ENCODE measurements at places on chromosomes 7 and 10.
A peak's percentile ranks its signal among the peaks of the same experiment; 100 is the strongest.

DNA sequence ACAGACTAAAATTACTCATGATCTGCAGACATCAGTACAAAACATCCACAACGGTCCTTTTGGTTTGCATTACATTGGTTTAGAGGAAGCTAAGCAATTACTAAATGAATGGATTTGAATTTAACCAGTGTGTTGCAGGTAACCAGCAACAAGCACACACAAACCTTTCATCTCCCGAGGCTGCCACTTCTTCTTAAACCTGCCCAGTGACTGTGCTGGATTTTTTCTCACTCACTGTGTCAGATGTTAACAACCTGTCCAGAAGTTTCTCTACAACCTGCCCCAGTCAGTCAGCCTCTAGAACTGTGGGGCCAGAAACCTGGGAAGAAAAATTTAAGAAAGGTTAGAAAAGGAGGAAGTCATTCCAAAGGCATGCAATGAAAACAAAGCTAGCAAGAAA lies 2.4 kb upstream of the MEOX2 start:
- no peak for DNase-seq

- DNase-seq, result no peak
Measured at GRCh38 chr7:12553416-12553815, 17.1 kb upstream of the SCIN start.

- no peak for DNase-seq
Measured at GRCh38 chr10:77072361-77072835, 565.2 kb downstream of the KCNMA1 start.

DNA sequence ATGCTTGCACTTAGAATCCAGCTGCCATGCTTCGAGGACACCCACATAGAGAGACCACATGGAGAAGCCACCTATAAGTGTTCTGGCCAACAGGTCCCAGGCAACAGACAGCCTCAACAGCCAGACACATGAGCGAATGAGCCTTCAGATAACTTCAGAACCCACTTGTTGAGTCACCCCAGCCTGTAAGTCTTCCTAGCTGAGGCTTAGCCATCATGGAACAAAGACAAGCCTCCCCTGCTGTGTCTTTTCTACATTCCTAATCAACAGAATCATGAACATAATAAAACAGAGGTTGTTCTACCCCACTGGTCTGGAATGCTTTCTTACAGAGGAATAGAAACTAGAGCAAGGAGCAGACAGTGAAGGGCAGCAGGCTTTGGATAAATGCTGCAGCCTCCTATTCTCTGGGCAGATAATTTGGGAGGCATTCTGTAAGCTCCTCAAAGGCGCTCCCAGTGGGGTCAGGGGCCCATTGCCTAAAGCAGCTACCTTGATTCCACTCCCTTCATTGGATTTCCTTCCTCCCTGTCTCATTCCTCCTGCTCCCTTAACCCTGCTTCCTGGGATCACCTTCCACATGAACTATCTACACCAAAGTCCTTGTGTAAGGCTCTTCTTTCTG lies 4.6 kb downstream of the TLL2 start:
- no peak for DNase-seq

DNA sequence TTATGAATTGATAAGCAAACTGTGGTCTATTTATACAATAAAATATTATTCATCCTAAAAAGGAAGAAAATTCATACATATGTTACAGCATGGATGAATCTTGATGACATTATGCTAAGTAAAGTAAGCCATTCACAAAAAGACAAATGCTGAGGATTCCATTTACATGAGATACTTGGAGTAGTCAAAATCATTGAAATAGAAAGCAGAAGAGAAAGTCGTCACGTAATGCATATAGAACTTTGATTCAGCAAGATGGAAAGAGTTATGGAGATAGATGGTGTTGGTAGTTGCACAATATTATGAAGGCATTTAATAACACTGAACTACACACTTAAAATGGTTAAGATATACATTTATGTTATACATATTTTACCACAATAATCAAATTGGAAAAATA lies 309.7 kb upstream of the KLF6 start:
- no peak for DNase-seq

DNA sequence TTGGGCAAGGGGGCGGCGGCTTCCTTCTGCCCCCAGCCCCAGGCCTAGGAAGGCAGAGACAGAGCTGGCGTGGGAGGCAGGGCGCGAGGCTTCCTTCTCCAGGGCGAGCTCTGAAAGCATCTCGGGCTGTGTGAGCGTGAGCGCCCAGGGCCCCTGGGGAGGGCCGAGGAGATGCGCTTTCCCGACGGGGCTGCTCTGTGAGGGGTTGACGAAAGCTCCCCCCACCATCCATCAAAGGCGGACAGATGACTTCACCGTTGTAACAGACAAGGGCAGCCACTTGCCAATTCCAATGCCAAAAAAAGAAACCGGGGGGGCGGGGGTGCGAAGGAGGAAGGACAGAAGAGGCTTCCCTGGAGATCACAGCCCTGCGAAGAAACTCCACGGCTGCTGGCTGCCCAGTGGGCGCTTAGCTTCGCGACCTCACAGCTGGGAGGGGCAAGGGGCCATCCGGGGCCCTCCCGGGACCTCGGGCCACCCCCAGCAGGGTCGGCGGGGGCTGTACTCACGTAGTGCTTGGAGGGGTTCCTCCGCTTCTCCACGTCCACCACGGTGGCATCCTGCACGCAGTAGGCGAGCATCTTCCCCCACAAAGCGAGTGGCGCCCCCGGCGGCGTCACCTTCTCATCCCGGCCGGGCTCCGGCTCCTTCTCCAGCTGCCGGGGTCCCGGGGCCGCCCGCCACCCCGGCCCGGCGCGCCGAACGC lies 537 bp downstream of the SH3PXD2A start:
- DNase-seq, result peak; percentile 40

DNA sequence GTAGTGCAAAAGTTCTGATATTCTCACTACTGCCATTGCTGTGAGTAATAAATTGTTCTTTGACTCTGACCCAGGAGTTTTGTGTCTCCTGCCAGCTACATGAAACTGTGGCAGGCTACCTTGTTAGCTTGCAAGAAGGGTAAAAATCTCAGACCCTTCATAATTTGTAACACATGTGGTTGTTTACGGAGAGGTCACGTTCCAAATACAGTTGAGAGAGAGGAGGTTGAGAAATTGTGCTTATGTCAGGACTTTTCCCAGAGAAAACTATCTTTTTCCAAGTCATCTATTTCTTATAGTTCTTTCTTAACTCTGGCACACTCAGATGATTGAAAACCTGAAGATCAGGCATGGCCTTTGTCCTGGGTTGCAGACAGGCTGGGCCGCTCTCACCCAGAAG lies 114.4 kb upstream of the SVIL start:
- DNase-seq, result no peak

GRCh38 chr7:74027683-74028320 lies at the start of gene ELN:
Gene ELN, plus strand, starts transcription at chr7:74028173. Its CDS starts 15 bp downstream, at chr7:74028188.
- peak; percentile 74 for DNase-seq

DNA sequence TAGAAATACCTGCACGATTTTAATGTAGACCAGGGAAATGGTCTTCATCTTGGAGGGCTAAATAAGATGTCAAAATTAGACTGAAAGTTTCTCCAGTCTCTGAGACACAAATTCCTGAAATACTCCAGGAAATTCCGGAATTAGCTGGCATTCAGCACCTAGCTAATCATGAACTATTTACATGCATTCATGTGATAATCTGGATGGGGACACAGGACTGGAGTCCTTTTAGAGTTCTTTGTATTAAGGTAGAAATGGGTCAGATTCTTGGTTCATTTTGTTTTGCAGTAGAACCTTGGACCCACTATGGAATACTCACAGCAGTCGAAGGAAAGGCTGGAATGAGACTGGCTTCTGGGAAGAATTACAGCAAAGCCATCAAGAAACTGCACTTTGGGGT lies 65.3 kb upstream of the MDFIC start:
- DNase-seq, result no peak

DNA sequence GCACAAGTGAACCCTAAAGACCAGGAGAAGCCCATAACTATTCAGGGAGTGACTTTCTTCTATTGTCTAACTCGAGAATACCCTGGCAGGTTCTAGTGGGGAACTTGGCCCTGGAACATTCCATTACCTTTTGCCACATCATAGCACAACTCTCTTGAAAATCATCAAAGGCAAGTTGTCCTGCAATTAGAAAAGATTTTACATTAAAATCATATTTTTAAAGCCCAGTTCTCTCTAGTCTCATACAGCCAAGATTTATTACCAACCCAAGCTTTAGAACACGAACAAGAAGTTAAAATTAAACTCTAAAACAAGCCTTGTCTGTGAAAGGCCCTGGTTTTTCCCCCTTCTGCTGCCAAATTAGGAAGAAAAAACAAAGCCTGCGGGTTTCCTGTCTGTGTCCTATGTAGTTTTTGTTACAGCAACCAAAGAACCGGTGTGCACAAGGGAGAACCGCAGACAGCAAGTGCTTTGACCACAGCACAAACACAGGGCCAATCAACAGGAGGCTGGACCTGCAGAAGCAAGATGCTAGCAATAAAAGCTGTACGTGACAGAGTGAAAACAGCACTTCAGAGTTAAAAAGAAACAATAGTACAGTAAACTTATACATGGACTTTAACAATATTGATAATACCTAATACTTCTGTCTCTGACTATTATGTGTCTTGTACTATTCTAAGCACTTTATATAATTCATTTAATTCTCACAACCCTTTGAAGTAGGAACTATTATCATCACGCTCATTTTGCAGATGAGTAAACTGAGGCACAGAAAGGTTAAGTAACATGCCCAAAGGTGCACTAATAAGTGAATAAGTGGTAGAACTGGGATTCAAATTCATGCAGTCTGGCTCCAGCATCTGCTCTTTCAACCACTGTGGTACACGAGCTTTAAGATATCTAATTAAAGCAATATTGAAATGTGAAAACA lies 65.8 kb downstream of the STK17A start:
- no peak for DNase-seq

DNA sequence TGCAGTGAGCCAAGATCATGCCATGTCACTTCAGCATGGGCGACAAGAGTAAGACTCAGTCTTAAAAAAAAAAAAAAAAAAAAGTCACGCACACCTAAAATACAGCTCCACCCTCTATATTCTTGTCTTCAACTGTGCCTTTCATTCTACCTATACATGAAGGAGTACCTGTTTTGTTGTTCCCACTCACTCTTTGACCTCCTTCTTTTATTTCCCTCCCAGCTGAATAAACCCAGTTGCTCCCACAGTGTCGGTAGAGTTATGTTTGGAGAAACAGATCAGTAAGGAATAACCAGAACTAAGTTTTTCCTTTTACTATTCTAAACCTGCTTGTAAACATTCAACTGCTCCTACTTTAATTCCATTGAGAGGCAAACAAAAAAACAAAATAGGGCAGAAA lies 50.3 kb downstream of the IDE start:
- no peak for DNase-seq

- no peak for DNase-seq
Measured at GRCh38 chr7:144821067-144821466, 14.8 kb downstream of the TPK1 start.

DNA sequence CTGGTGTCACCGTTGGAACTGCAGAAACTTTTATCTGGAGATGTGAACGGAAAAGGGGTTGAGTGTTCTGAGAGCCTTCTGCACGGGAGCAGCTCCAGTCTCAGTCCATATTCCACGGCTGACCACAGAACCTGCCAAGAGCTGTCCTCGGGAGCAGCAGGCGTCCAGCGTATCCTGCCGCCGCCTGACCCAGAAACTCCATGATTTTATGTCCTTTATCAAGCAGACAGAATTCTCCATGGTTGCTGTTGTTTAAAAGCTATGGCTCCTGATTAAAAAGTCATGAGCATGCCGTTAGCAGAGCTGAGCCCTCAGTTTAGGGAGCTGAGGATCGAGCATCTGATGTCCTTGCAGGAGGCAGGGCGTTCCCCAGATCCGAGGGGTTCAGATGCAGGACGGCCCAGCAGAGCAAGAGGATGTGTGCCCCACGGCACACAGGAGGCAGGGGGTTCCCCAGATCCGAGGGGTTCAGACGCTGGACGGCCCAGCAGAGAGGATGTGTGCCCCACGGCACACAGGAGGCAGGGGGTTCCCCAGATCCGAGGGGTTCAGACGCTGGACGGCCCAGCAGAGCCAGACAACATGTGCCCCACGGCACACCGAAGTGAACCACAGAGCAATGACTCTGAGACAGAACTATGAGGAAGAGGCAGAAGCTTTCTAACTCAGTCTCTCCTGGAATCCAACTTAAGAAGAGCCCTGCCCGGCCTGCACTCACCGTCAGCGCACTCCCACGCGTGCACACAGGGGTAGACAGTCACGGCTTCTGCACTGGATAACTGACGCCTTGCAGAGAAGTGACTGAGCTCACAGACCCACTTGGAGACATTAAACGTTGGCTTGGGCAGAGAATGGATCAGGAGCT lies 96.4 kb downstream of the WDR37 start:
- DNase-seq, result peak; percentile 58

DNA sequence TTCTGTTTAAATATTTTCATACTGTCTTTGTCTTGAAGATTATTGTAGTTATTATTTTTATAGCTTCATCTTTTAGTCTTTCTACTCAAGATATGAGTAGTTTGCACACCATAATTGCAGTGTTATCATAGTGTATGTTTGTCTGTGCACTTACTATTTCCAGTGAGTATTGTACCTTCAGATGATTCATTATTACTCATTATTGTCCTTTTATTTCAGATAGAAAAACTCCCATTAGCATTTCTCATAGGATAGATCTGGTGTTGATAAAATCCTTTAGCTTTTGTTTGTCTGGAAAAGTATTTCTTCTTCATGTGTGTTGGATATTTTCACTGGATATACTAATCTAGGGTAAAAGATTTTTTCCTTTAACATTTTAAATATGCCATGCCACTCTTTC lies 646.2 kb upstream of the GRM3 start:
- no peak for DNase-seq

GRCh38 chr7:100612730-100613390 lies 520 bp downstream of the MOSPD3 start:
- DNase-seq, result no peak

DNA sequence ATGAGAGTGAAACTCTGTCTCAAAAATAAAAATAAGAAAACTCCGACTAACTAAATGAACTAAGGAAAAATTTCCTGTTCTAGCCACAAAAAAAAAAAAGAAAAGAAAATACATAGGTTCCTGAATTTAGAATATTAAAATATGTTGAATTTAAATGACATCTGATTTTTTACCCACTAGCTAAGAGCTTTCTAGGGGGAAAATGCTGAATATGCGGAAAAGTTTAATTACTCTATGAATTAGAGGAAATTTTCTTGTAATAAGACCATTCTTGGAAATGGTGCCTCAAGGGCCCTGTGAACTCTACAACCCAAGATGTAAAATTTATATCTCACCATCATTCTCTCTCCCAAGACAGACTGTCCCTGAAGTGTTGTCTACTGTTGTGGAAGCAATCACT lies 165.0 kb upstream of the CALN1 start:
- DNase-seq, result no peak

DNA sequence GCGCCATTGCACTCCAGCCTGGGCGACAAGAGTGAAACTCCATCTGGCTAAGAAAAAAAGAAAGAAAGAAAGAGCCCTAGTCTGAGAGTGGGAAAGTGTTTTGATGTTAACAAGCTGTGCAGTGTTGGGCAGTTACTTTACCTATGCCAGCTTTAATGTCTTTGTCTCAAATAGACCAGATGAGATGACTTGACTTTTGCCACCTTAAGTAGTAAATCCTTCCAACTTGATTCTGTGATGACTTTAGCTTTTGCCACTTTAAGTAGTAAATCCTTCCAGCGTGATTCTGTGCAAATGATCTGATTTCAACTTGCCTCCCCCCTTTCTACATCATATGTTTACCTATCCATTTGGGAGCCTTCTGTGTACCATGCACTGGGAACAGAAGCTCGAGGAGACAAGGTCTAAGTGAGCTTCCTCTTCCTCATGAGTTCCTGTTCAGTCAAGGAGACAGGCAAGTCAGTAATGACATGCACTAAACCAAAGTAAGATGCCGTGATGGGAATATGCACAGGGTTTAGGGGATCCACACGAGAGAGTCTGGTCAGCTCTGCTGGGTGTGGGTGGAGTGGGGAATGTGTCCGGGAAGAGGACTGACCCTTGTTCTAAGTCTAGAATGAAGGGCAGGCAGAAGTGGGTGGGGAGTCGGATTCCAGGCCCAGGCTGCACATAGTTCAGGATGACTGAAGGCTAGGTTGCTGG lies 17.2 kb downstream of the INPP5F start:
- no peak for DNase-seq
